ENCODE measurements at places on chromosomes 7 and 10.
A peak's percentile ranks its signal among the peaks of the same experiment; 100 is the strongest.

DNA sequence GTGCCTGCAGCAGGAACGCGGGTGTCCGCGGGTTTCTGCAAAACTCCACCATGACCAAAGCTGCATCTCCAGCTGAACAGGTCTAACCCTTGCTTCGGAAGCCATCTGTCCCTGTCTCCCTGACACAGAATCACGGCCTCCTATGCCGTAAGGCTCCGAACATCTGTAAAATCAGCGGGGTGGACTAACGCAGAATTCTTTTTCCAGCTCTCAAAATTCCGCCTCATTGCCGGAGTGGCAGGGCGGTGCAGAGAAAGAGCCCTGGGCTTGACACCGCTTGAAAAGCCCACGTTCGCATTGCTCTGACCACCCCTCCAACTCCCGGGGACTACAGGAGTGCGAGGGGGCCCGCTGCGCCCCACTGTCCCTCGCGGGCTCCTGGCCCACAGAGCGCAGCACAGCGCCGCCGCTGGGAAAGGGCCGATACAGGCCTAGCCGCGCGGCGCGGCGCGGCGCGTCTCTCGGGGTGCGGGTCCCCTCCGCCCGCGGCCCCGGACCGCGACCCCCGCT, 409 bp downstream of the DNMBP start:
- DNase-seq, result no peak

- DNase-seq, result no peak
These were observed 213.7 kb downstream of the FOXP2 start for GRCh38 chr7:114628362-114628761.

DNA sequence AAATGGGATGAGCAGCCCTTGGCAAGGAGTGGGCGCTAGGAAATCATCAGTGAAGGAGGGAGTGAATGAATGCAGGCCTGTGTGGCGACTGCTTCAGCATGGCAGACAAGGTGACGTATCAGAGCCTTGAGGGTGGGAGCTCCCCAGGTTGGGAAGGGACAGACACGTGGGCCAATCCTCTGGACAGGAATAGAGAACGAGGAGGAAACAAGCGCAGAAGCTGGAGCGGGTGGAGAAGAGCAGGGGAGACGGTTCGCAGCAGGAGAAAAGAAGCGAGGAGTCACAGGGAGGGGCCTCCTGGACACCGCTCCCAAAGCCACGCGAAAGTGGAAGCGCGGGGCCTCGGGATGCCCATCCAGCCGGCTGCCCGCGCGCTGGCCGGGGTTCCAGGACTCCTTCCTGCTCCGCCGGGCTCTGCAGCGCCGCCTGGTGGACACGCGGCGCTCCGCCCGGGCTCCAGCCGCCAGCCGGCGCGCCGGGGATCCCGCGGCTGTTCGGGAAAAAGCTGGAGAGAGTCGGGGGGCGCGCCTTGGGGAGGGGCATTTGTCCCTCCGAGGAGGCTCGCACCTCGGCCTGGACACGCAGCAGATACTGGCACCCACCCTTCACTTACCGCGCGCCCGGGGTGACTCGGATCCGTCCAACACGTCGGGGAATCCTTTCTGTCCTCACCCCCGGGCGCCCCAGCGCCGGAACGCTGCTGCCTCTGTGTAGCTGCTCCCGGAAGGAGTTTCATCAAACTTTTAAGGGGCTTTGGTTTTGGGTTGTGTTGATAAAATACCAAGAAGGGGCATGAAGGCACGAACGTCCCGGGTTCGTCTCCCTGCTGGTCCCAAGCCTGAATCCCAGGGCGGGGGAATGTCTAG, 6.3 kb downstream of the ZNF503 start:
- peak; percentile 54 for DNase-seq

DNA sequence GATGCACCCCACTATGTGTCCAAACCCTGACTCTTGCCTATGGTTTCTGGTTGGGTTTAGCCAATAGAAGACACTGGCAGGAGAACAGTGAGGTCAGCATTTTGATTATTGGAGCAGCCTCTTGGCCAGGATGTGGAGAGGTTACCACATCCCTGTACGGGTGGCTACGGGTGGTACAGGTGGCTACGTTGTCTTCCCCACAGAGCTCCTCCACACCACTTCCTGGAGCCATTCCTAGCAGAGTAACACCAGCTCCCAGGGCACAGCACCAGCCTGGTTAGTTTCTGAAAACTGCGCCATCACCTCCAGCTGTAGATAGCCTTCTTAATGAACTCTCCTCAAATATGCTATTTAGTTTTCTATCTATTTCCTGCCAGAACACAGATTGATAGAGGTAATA, 445.2 kb downstream of the INHBA start:
- no peak for DNase-seq

DNA sequence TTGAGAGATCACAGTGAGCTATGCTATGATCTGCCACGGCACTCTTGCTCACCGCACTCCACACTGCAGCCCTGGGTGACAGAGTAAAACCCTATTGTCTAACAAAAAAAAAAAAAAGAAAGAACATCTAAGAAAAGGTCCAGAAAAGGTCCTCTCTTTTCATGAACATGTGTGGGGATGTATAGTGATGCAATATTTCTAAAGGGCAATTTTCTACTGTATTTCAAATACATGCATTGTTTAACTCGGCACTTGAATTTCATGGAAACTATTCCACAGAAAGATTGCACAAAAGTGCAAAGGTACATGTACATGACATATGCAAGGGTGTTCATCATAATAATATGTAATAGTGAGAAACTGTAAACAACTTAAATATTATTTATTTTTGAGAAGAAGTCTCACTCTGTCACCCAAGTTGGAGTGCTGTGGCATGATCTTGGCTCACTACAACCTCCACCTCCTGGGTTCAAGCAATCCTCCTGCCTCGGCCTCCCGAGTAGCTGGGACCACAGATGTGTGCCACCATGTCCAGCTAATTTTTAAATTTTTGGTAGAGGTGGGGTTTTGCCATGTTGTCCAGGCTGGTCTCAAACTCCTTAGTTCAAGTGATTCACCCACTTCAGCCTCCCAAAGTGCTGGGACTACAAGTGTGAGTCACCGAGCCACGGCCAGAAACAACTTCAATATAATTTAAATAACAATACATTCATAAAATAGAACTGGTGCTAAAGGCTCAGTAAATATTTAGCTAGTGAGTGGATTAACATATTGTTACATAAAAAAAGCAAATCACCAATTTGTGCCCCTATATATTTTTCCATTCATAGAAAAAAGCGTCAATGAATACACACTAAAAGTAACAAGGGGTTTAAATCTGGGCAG, 1.3 kb upstream of the PPRC1 start:
- DNase-seq, result no peak

DNA sequence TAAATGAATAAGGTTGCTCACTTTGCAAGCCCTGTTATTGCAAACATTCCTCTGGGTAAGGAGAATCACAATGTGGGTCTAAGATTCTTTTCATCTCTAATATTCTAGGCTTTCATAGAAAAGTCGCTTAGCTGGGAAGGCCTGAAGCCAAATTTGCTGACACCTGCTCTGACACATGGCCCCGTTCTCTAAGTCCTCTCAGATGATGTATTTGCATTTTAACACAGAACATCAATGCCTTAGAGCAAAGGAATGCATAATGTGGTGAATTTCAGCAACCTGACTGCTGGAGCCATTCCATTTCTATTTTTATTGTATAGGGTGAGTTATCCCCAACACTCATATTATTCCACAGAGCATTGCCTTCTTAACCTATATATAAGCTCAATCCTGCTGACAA, 682.1 kb upstream of the NRP1 start:
- DNase-seq, result peak; percentile 55

DNA sequence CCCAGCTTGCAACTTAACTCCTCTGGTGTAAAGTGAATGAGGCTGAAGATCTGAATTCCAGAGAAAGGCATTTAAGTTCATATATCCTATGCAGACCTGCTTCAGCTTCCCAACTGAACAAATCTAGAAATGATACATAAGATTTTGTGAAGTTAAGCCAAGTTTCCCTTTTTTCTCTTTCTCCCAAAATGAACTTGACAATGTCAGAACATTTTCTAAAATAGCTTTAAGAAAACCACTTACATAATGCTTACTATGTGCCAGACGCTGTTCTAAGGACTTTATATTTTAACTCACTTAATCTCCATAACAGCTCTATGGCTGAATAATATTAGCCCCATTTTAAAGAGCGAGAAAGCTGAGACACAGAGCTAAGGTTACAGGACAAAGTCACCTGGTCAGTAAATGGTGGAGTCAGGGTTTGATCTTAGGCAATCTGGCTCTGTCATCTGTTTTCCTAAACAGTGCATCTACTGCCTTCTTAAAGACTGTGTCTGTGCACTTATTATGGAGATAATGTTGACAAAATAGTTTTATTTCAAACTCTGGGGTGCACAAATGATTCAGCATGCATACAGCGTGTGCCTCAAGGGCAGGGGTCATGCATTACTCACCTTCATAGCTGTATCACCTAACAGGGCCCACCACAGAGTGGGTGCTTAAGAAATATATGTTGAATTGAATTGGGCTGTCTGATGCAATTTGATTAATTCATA, 66.8 kb downstream of the RHOBTB1 start:
- no peak for DNase-seq

DNA sequence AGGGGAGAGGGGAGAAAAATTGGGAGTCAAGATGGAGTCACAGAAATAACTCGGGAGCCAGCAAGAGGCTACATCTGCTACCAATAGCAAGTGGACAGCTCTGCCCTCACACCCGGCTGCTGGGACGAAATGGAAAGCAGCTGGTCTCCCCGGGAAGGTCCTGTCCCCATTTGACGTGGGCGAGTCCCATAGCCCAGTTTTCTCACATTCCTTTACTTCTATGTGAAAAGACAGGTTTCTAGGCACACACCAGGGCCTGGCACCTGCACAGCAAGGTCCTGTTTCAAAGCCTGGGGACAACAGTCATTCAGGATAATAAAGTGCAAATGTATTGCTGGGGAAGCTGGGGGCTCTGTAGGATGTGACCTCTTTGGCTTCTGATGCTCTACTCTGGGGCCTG, 162.6 kb downstream of the OAT start:
- no peak for DNase-seq

GRCh38 chr7:82419200-82419599, 24.4 kb downstream of the CACNA2D1 start:
- DNase-seq, result peak; percentile 63

GRCh38 chr7:41881331-41882130, 178.6 kb upstream of the INHBA start:
- peak; percentile 25 for DNase-seq

DNA sequence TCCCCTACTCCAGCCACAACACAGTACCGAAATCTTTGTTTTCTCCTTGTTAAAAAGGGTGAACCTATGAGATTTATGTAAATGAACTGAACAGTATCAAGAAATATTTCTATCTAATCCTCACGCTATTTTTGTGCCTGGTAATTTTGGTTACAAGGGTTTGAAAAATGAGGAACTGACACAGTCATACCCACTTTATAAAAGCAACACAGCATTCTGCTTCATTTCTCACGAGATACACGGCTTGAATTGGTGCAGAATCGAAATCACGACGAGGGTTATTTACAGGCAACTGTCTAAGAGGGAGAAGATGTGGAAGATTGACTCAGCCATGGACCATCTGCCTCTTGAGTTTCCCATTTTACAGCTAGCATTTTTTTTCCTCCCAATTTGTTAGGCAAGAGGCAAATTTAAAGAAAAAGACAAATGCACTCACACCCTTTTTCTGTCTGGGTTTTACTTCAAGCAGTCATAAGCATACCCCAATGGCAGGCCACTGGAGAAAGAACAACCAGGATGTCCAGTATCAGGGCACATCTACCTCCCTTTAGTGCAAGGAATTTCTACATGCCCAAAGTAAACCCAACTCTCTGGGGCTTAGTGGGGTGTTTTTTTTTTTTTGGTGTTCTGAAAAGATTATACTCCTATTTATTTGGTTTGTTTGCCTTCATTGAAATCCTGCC, 108.1 kb downstream of the ITGB8 start:
- DNase-seq, result no peak

- no peak for DNase-seq
These were observed at the start of gene PLAU for GRCh38 chr10:73910764-73911552. Gene PLAU, plus strand, starts transcription at chr10:73911132. Its CDS starts 424 bp downstream, at chr10:73911556.

GRCh38 chr7:112678626-112679025, 111.6 kb downstream of the TMEM168 start:
- no peak for DNase-seq

GRCh38 chr10:484925-485661, 204.4 kb downstream of the DIP2C start:
- DNase-seq, result no peak

GRCh38 chr10:59905066-59905730, 1.2 kb downstream of the CCDC6 start:
- no peak for DNase-seq

GRCh38 chr7:128427289-128427891, 17.6 kb upstream of the IMPDH1 start:
- DNase-seq, result no peak

DNA sequence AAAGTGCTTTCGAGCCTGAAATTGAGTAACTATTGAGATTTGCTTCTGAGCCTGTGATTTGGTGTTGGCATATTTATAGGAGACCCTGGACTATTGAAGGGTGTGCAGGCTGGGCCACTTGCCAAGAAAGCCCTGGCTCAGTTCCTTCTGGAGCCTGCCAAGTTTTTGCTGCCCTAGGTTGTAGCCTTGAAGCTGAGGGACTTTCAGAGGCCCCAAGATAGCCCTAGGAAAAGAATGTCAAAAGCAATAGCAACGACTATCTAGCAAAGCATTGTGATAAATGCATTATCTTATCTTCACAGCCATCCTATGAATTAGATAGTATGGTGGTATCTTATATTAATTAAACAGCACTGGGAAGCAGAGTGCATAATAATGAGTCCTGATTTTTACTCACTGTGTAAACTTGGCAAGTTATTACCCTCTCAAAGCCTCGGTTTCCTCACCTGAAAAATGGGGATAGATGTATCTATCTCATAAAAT, 473.7 kb upstream of the PODXL start:
- DNase-seq, result peak; percentile 78
